ENCODE measurements at places on chromosomes 2 and 18.

GRCh38 chr2:73156539-73157124 lies 43.9 kb upstream of the RAB11FIP5 start:
- DNase-seq: no peak

- no peak for DNase-seq
Measured at GRCh38 chr2:173659509-173659908, 304.8 kb downstream of the CDCA7 start.

DNA sequence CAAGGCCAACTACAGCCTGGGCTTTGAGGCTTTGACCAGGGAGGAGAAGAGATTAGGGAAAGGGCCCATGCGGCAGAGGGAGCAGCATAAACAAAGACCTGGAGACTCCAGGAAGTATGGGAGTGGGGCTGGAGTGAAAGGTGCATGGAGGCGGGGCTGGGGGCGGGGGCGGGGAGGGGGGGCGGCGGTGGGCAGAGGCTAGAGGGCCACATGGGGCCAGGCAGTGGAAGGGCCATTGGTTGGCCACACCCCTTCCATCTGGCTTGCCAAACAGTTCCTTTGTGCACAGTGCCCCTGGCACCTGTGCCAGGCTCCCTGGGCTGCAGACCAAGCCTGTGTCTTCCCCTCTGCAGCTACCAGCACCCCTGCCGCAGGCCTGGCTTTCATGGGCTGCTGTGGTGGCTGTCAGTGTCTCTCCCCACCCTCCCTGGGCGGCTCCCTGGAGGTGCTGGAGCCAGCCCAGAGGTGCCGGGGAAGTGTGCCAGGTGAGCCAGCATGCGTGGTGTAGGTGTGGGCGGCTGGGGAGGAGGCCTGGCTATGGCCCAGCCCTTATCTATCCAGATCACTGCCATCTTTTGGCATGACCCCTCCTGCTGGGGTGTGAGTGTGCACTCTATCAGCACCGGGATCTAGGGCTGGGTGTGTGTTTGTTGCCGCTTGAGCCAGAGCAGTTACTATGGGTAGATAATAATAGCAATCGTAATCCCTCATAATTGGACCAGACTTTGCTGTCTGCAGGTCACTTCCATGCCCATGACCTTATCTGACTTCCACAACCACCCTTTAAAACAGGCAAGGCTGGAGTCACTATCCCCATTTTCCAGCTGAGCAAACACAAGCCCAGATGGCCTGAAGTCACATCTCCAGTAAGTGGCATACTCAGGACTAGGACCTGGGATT lies 30.5 kb downstream of the DNMT3A start:
- no peak for DNase-seq

DNA sequence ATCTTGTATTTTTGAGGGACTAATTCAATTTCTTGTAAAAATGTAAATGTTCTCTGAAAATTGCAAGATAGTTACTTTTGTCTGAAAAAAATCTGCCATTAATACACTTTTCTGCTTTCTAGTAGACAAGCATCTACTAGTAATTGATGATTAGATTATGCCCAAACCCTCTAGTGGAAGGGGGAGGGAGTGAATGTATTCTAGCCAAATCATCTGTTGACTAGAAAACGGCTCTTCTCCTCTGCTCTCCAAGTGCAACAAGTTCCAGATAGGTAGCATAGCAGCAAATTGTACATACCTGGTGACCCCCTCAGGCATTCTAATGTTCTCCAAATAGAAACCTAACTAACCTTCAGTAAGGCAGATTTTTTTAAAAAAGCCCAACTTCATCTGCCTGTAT lies 58.6 kb downstream of the RELCH start:
- no peak for DNase-seq

- DNase-seq: no peak
Measured at GRCh38 chr2:119136093-119136492, 22.5 kb downstream of the C1QL2 start.

GRCh38 chr2:144441711-144442141 lies 78.2 kb downstream of the ZEB2 start:
- no peak for DNase-seq

- no peak for DNase-seq
Measured at GRCh38 chr2:231037202-231037730, at the start of gene C2orf72. C2orf72 (plus strand) TSS chr2:231037523; CDS start chr2:231037566, 43 bp downstream.

- no peak for DNase-seq
Measured at GRCh38 chr2:65662654-65663432, 230.4 kb upstream of the SPRED2 start.

GRCh38 chr2:217218269-217219163 lies 358.7 kb upstream of the TNP1 start:
- DNase-seq: no peak

DNA sequence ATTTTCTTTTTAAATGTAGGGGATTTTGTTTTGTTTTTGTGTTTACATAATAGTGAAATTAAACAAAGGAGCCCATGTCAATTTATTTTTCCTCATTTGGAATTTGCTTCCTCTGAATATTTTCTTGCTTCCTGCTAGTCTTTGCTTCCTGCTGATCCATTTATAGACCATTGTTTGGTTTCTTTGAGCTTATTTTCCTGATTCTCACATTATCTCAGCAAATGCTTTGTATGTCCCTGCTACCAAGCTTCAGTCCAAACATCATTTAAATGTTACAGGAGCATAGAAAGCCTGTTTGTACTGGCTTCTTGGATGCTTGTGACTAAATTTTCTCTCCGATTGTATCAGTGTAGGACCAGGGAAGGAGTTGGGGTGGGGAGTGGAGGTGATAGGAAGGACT lies 127.3 kb upstream of the IL1R2 start:
- DNase-seq: no peak

GRCh38 chr2:216170076-216170763 lies 61.1 kb downstream of the XRCC5 start:
- DNase-seq: no peak

- DNase-seq: no peak
Measured at GRCh38 chr2:8611700-8612099, 70.2 kb upstream of the ID2 start.

GRCh38 chr2:63378589-63378988 lies 209.7 kb downstream of the WDPCP start:
- no peak for DNase-seq

GRCh38 chr18:63523660-63524059 lies 18.5 kb upstream of the SERPINB12 start:
- DNase-seq: no peak

DNA sequence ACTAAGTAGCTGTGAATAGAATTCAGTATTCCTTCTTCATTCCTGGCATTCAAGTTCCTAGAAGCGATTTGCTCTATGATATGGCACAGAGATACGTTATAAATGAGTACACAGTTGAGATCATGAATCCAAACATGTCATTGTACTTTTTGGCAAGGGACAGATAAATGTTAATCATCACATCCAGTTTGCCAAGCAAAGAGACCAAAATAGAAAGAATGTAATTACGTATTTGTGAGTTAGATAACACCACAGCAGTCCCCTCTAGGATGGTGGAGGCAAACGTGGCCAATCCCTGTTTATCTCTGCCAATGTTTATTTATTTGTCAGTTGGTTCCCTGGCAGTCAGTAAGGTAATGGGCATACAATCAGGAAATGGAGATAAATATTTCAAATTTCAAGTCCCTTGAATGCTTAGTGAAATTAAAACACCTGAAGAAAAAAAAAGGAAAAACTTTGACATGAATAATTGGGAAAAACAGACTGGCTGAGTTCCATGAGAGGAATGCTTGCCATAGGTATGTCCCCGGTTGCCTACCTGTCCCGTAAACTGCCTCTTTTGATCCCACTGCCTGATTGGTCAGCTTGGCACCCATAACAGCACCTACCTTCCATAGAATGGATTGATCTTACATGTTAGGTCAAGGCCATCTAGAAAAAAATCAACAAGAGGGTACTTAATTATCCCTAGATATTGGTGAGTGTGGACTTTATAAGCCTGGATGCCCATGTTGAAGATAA lies 451.1 kb upstream of the NETO1 start:
- DNase-seq: no peak

DNA sequence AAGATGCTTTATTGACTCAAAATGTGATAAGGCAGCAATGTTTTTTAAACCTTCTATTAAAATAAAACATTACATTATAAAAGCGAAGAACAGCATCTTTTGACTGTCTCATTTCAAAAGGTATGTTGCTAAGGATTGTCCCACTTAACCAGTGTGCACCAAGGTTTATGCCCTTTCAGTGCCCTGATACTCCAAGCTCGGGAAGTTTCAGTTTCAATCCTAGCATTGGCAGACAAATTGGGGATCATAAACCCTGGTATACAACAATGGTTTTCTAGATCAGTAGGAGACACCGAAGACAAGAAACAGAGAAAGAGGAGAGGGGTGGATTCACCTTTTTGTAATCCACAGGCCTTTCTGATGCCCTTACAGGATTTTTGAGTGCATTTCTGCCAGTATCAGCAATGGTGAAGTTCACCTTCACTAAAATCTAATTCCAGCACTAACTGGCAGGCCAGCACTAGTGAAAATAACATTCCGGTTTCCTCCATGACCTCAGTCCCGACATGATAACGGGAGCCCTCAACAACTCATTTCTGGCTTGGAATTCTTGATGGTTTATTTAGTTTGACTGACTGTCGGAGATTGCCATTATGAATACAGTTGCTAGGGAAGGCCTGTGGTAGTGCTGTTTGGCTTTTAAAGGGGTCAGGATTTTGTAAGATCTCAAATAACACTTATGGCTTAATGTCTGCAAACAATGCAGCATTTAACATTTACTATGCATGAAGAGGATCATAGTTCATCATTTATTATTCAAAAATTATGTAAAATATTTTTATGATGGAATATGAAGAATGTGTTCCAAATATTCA lies 33.3 kb upstream of the FIGN start:
- DNase-seq: no peak

DNA sequence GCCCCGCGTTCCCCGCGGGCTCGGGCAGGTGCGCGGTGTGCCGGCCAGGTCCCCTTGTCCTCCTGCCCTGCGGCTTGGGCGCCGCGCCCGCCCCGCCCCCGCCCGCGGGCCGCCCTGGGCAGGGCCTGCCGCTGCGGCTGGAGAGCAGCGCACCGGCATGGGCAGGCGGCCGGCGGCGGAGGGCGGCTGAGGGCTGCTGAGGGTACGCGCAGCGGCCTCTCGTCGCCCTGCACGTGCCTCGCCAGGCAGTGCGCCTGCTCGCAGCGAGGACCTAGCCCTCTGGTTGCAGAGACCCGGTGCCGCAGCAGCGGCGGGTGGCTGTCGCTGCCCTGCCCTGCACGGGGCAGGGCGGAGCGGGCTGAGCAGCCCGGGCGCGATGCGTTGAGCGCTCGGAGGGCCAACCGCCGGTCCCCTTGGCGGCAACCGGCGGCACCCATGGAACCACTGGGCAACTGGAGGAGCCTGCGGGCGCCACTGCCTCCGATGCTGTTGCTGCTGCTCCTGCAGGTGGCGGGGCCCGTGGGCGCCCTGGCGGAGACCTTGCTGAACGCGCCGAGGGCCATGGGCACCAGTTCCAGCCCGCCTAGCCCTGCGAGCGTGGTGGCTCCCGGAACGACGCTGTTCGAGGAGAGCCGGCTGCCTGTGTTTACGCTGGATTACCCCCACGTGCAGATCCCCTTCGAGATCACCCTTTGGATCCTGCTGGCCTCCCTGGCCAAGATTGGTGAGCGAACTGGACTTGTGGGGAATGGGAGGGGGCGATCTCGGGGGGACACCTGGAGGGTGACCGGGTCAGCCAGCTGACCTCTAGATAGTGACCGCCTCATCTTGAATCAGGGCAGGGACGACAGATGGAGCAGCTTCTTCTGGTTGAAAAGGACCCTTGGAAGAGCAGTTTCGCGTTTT lies at the start of gene SLC9A2:
Gene SLC9A2 (plus strand): TSS at position 140 of the 906 bp plus-strand sequence. CDS start 296 bp downstream, at position 436.
- no peak for DNase-seq

- no peak for DNase-seq
Measured at GRCh38 chr18:11861583-11862288, 10.5 kb downstream of the CHMP1B start.

DNA sequence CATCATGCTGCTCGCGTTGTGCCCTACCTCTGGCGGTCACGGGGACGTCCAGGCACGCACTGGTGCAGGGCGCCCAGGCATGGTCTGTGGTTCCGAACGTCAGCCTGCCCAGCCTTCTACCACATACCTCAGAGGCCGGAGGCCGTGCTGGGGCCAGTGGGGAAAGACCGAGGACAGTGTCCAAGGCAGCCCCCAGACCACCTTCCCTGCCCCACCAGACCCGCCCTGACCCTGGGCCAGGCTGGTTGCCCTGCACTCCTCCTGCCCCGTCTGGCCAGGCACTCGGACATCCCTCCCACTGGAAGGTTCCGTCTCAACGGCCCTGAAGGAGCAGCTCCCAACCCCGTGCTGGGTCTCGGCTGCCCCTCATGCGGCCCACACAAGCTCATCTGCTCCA lies 32.8 kb downstream of the SLC66A2 start:
- DNase-seq: no peak

DNA sequence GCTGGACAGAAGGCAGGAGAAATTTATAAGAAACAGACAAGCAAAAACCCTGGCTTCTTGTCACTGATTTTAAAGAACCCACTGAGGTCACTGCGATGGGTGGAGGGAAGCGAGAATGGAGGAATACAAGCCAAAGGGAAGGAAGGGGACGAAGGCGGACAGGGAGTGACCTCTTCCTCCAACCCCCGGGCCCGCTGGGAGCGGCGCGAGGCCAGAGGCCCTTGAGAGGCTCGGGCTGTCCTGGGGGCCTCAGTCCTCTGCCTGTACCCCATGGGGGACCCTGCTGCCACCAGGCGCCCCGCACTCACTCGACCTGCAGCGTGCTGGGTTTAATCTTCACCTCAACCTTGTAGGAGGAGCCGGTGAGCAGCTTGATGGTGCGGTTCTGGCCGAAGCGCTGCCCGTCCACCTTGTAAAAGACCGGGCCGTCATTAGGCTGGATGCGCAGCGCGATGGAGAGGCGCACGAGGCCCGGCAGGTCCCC lies 793 bp downstream of the CNRIP1 start:
- DNase-seq: no peak

DNA sequence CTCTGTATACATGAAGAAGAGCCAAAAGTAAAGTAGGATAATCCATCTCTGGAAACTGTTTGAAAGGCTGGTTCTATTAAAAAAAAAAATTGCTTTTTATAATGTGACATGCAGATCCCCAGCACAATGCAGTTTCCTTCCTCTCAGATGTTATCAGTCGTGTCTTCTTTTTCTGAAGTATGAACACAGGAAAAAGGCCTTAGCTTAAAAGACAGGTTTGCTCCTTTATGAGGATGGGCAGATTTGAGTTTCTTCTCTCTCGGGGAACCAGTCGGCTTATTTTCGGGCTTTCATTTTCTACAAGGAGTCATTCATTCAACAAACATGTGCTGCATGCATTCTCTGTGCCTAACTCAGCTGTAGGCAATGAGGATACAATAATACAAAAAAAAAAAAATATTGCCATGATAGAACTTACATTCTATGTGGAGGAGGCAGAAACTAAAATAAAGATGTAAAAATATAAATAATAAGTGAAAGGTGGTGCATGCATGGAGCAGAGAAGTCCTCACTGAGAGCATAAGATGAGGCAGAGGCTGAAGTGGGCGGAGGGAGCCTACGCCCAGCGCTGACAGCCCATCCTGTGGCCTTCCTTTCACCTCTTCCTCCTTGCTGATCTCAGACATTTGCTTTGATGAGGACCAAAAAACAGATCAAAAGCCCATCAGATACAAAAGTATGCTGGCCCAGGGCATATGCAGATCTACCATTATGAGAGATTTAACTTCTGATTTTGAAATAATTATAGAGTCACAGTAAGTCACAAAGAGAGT lies at the start of gene CD226:
Gene CD226 (minus strand): TSS at position 513 of the 773 bp plus-strand sequence. CDS start 467 bp downstream, at position 46.
- no peak for DNase-seq

All from CD8-positive, alpha-beta T cell (primary cell).